Forelimb muscle (tissue), 1 donor: ENCODE measurements at places on chromosomes 2 and 18.

DNA sequence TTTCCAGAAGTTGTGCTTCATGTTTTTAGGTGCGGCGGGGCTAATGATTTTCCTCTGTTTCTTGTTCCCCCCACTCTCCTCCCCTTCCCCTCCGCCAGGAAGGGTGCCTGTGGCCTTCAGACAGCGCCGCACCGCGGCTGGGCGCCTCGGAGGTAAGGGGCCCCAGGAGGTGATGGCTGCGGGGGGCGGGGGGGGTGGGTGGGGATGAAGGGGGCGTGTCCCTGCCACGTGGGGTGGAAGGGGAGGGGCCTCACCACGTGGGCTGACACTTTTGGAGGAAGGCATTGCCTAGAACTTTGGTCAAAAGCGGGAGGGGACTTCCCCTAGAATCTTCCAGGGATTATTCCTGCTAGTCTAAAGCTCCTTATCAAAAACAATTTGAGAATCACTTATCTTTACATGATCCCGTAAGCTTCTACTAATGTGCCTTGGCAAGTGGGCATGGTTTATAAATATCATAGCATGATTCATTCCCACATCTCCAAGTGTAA is 83.1 kb downstream of the FAM210A start:
- no peak for DNase-seq

DNA sequence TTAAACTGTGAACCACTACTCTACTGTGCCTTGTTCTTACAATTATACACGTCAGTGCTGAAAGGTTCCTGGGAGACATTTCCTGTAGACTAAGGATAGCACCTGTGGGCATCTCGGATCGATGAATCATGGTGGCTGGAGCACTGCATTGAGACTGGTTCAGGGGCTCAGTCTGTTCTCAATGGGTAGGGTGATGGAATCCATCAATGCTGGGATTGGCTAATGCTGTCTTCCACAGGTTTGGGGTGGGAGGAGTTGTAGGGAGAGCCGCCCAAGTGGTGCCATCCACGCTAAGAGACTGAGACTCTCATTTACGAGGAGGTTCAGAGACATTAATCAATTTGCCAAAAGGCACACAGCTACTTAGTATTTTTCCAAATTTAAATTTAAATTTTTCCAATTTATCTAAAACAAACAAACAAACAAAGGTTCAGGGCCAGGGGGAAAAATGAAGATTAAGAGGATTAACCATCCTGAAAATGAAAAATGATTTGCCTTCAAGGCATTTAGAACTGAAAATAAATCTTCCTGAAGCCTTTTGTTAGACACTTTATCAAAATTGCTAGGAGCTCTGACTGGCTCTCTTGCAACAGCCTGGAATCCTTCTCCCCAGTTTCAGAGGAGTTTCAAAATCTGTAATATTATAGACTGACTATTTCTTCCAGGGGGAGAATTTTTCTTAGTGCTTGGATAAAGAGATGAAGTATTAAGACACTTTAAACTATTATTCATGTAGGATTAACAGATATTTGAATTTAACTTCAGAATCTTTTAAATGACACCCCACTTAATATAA is 359.2 kb downstream of the TGIF1 start:
- DNase-seq, result no peak

- no peak for DNase-seq
Observed at GRCh38 chr2:99598441-99598840, 108.6 kb upstream of the REV1 start.

- no peak for DNase-seq
Observed at GRCh38 chr2:191321861-191322662, 76.9 kb downstream of the MYO1B start.

DNA sequence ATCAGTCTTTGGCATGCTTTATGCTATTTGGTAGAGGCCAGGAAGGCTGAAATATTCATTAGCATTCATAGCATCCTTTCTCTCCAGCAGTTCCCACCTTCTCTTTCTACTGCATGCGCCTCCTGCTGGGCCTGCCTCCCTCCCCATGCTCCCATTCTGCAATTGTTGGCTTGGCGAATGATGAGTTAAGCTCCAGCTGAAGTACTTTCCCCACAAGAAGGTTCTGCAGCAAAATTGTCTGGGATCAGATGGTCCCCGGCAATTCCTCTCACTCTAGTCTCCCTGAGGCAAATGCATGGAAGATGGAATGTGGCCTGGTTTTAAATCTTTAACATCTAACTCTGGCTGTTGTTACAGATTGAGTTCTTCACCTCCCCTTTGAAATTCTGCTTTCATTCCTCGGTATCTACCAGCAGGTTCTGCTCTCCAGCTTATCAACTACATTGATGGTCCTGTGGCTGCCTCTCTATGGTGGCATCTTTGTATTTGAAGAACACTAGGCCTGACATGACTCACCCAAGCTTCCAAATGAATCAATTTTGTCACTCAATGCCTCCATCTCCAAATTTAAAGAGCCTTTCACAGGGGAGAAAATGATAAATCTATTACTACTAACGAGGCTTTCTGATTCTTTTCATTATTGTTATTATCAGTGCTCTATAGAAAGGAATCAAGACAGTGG is 55.9 kb downstream of the KCTD18 start:
- DNase-seq, result no peak

DNA sequence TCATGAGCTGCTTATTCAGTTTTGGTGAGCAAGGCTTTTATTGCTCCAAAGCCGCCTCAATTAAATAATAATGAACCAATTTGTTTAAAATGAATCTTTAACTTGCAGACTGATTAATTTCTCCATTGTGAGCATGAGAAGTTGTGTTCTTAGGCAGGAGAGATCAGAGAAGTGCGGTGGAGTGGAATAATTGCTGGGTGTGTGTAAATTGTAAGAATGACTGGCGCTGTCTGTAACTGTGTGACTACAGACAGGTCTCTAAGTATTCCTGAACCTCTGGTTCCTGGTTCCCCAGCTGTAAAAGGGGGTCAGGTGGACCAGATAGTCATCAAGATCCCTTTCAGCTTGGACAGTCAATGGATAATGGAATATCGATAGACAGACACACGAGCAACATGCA is 98.0 kb upstream of the EFEMP1 start:
- no peak for DNase-seq

GRCh38 chr18:58787536-58788149 is 77.0 kb upstream of the ZNF532 start:
- no peak for DNase-seq

DNA sequence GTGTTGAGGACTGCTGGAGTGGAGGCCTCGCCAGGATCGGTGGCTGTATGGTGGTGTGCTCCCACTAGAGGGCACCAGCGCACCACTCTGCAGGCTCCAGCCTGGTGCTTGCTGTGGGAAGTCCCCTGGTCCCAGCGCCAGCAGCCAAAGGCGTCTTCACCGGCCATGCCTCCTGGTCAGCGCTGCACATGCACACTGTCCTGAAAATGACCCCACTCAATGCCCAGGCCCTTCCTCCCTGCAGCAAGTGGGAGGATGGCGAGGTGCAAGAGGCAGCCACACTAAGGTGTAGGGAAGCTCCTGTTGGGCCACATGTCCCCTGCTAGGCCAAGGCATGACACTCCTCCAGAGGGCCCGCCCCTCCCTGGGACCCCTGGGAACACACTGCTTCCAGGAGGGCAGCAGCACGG is 136.5 kb downstream of the CTIF start:
- DNase-seq, result peak; percentile 57

DNA sequence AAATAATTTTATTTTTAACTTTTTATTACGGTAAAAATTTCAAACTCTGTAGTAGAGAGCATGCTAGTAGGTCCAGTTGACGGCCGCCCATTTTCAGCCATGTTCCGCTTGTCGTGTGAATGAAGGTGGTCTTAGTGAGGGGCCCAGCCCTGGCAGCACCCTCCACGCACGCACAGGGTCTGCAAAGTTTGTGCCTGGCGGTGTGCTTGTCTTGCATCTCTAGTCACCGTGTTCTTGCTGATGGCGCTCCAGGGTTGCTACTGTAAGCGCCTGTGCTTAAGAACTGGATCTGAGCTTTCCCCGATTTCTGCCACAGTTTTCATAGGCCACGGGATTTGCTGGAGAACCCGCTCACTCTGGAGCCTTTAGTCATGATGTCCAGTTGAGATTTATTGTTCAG is 28.9 kb downstream of the LDLRAD4 start:
- no peak for DNase-seq

- DNase-seq, result no peak
Observed at GRCh38 chr2:48677450-48677849, 59.8 kb downstream of the GTF2A1L start.

DNA sequence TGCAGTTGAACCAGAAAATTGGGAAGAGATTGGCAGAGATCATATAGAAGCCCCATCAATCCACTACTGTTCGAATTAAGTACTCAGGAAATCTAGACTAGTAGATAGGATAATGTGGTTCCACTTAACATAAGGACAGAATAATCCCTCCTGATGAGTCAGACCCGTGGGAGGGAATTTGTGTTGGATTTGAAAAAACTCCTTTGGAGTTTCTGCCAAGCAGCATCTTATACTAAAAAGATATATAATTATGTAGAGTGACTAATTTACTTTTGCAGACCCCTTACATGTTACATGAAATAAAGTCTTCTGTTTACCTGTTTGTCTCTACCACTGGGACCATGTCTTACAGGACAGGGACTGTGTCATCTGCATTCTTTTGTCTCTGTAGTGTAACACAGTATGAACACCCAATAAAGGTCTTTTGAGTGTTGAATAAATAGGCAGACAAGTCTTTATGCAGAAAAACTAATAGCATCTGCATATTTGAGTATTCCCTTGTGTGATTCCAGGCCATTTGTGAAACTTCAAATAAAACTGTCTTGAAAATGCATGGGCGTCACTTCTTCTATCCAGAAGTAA is 122.6 kb upstream of the DNAJC10 start:
- no peak for DNase-seq

GRCh38 chr18:48896875-48897511 is 53.8 kb downstream of the SMAD7 start:
- no peak for DNase-seq

DNA sequence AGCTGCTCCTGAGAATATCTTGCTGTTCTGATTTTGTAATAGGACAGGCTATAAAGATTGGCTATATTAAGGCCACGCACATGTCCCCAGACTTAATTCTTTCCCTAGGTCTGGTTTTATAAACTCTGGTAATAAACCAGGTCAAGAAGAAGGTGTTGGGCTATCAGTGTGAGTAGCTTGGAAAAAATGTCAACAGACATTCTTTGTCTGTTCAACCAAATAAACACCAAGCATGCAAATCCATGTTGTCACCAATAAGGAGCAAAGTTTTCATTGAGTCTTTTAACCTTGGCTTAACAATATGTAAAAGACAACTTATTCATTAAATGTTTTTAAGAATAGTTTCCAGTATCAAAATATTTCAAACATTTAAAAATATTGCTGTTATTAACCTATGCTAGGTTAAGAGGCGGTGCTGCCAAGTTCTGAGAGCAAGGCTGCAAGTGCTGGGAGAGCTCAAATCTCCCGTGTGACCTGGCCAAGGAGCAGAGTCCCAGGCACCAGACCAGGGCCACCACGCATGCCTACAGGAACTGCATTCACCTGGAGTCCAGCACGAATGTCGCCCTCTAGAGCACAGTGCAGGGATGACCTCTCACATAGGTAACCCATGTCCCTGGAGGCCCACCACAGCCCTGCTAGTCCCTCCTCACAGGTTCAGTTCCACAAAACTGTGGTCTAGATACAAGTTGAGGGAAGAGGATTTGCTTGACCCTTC is 120.5 kb upstream of the POU3F3 start:
- DNase-seq, result no peak

DNA sequence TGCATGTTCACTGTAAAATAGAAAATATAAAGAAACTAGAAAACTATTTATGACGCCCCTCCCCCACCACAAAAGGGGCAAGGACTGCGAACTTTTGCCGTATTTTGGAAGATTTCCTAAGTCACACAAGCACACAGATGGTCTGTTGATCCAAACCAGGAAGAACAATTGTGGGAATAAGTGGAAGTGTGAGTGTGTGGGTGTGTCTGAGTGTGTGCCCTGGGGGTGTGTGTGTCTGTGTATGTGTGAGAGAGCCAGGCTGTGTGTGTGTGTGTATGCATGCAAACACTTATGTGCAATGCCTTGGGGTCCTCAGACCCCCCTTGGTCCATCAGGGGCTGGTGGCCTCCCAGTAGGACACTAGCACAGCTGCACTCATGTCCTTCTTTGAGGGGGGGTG is 43.1 kb downstream of the HPCAL1 start:
- DNase-seq, result no peak

DNA sequence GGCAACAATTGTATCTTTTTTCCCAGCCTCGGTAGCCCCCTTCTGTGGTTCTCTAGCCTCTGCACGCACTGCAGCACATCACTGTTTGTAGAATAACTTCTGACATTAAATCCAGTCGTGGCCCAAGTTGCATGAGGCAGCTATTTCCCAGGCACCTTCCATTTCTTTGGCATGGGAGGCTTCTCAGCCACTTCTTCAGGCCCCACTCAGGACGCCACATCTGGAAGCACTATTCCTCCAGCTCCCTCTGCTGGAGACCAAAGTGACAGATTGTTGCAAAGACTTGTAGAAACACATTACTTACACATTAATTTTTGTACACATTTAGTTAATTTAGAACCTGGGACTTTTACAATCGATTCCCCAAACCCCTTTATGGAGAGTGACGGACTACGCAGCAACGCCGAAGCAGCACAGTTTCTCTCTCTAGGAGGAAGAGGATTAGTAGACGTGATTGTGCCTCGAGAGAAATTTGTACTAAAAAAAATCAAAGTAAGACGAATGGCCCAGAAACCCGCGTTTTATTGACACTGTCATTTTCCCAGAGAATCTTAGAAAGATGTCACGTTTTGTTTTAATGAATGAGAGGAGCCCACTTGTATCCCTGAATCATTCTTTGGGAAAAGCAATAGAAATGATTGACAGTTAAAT is 57.8 kb upstream of the RGPD5 start:
- peak; percentile 16 for DNase-seq

GRCh38 chr2:195410074-195410671 is 246.9 kb upstream of the SLC39A10 start:
- no peak for DNase-seq

GRCh38 chr18:27411911-27412310 is 226.8 kb upstream of the CHST9 start:
- no peak for DNase-seq

DNA sequence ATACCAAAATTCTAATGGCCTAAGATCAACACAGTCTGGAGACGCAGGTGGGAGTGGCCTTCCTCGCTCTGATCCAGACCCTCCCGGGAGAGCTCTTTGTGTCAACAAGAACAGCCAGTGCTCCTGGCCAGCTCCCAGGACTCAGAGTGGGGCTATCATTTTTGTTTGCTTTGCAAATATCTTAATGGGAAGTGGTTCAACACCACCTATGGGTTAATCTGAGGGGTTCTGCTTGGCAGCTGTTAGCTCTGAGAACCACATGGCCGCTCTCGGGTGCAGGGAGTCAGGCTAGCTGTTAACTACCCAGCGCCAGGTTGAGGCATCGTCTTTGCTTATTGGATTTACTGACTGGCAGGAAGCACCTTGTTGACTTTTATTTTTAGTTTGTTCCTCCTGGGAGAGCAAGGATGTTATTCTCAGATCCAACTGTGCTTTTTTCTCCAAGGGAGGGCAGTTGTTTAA is 184.8 kb upstream of the SP5 start:
- DNase-seq, result no peak

DNA sequence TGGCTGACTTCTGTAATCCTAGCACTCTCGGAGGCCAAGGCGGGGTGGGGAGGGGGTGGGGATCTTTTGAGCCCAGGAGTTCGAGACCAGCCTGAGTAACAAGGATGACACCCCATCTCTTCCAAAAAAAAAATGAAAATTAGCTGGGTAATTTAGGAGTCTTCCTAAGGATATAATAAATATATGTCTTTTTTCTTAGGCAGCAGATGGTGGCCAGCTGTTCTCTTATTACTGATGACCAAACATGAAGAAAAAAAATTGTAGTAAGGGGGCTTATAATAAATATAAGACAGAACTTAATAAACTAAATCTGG is 4.2 kb upstream of the IMPA2 start:
- DNase-seq, result no peak
